ENCODE measurements at places on chromosomes 16 and 17. TPM values are rescaled to one million over a fixed set of nuclear protein-coding genes. Genes with fewer than 3 reads are reported as not detected.
A peak's percentile ranks its signal among the peaks of the same experiment; 100 is the strongest.

DNA sequence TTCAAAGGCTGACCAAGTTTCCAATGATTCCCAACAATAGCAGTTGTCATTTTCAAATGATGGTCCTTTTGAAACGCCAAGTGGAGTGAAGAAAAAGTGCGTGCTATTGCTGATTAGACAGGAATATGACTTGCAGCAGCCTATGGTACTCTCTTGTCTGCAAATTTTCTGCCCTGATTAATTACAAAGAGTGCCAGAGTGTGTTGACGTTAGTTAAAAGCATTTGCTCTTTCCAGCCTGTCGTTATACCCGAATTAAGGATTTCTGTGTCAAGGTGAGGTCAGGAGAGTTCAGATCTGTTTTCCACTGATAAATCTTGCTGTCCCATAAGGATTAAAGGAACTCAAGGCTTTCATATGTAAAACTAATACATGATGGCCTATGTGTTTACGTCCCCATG, 75.0 kb upstream of the ADAMTS18 start:
- DNase-seq = no peak

DNA sequence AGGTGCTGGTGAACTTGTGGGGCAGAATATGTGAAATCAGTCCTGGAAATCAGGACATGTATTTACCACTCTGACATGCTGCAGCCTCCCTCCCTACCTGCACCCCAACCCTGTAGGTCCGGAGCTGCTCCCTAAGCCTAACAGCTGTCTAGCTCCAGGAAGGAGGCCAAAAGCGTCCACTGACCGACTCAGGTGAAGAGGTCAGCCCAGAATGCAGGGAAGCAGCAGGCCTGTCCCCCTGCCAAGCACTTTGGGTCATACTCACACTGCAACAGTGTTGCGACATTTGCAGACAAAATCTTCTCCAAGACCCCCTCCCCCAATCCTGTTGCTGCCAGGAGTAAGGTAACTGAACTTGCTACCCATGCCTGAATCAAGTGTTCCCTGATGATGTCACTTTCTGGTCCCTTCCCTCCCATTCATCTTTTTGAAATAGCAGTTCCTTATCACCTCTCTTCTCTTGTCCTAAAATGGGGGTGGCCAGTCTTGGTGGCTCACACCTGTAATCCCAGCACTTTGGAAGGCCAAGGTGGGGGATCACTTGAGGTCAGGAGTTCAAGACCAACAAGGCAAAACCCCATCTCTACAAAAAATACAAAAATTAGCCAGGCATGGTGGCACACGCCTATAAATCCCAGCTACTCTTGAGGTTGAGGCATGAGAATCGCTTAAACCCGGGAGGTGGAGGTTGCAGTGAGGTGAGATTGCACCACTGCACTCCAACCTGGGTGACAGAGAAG, 1.3 kb upstream of the ACLY start:
- peak; percentile 27 for DNase-seq

DNA sequence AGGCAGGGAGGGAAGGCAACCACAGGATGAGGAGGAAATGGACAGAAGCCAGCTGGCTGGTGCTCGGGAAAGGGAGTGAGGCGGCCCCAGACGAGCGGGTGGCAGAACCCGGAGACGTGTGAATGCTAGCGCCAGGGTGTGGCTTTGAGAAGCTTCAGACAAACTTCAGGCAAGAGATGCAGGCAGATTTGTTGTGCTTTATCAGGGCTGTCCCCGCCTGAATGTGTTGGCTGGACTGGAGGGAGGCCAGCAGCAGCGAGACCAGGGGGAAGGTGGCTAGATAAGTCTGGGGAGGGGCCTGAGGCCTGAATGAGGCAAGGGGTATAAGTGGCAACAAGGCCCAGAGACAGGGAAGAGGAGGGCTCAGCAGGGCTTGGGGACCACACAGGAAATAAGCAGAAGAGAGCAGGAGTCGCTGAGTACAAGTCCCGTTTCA, 22.0 kb downstream of the CAMKK1 start:
- DNase-seq = no peak

- no peak for DNase-seq
These were observed 16.0 kb downstream of the TPSG1 start for GRCh38 chr16:1209081-1209480.

- peak; percentile 42 for DNase-seq
These were observed 1.4 kb upstream of the ALDOA start for GRCh38 chr16:30063893-30064728.

- no peak for DNase-seq
These were observed 541 bp downstream of the GPT2 start for GRCh38 chr16:46884513-46885293.

The HOXB13 gene
- total RNA-seq = not detected

DNA sequence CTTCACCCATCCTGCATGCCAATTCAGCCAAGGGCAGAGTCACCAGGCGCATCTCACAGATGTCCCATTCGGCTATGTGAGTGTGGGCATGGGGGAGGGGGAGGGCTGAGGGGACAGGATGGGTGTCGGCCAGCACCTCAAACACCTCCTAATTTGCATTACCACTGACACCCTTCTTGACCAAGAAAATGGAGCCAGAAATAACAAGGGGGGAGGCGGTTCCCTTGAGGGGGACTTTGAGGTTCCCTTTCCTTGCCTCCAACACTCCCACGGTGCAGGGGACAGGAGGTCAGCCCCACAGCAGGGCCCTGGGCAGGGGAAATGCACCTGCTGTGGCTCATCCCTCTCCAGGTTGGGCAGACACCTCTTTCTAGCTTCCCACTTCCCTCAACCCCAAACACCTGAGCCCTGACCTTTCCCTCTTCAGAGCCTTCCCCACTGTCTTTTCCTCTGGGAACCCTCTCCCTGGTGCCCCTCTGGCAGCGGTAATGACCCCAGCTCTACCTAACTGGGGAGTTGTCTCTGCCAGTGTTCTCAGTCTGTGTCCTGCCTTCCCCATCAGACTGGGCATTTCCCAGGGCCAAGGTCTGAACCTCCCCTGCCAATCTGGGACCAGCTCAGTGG, 18.2 kb upstream of the TBX21 start:
- DNase-seq = no peak

DNA sequence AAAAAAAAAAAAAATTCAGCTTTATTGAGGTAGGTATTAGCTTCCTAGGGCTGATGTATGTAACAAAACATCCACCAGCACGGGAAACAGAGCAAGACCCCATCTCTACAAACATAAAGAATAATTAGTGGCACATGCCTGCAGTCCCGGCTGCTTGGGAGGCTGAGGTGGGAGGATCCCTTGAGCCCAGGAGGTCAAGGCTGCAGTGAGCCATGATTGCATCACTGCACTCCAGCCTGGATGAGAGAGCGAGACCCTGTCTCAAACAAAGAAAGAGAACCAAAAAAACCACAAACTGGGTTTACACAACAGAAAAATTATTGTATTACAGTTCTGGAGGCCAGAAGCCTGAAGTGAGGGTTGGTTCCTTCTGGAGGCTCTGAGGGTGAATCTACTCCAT, 4.0 kb upstream of the MMP25 start:
- DNase-seq = no peak

The CACNG5 gene
- total RNA-seq = not detected

The FOXF1 gene
- not detected for total RNA-seq

The DPEP3 gene
- total RNA-seq = not detected

The DPEP2 gene
- not detected for total RNA-seq

The VTN gene
- under 0.01 TPM for total RNA-seq

GRCh38 chr17:80182845-80183223, 13.0 kb downstream of the CARD14 start:
- DNase-seq = no peak

DNA sequence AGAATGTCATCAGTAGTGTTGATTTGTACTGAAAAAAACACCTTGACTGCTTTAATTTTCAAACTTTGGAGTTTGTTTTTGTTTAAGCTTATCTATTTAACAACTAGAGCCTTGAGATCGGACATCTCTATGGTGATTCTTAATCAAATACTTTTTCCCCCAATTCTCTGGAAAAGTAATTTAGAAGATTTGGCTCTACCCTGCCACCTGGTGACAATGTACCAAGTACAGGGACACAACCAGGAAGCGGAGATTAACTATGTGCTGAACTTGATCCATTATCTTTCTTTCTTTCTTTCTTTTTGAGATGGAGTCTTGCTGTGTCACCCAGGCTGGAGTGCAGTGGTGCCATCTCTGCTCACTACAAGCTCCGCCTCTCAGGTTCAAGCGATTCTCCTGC, 30.8 kb downstream of the USP43 start:
- peak; percentile 15 for DNase-seq

DNA sequence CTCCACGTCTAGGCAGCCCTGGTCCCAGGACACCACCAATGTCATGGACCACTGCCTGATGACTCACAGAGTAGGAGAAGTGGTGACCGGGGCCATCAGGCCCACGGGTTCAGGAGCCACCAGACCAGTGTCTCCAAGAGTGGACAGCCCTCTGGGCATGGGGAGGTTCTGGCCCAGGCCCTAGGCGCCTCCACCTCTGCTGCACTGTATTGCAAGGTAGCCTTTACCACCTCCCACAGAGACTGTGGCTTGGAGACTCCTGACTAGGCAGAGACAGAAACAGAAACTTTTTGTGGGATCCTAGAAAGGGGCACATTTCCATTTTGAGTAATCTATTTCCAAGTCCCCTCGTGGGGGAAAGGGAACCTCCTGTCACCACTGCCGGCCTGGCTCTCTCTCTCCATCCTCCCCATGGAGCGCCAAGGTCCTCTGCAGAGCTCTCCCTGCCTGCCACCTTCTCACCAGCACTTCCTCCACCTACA, 2.9 kb downstream of the CDIP1 start:
- DNase-seq = no peak
